Stimulated activated CD8-positive, alpha-beta memory T cell treated with anti-CD3 and anti-CD28 coated beads, Interleukin-2, amount 100 ng/mL, for 48 hours (primary cell): ENCODE measurements at places on chromosomes 11 and 22.
A peak's percentile ranks its signal among the peaks of the same experiment; 100 is the strongest.

GRCh38 chr22:46996595-46997310, 234.3 kb downstream of the TBC1D22A start:
- DNase-seq = no peak

GRCh38 chr11:9138612-9139579, 47.5 kb upstream of the SCUBE2 start:
- no peak for DNase-seq

- no peak for DNase-seq
Observed at GRCh38 chr22:19825904-19826618, 28.6 kb downstream of the GNB1L start.

DNA sequence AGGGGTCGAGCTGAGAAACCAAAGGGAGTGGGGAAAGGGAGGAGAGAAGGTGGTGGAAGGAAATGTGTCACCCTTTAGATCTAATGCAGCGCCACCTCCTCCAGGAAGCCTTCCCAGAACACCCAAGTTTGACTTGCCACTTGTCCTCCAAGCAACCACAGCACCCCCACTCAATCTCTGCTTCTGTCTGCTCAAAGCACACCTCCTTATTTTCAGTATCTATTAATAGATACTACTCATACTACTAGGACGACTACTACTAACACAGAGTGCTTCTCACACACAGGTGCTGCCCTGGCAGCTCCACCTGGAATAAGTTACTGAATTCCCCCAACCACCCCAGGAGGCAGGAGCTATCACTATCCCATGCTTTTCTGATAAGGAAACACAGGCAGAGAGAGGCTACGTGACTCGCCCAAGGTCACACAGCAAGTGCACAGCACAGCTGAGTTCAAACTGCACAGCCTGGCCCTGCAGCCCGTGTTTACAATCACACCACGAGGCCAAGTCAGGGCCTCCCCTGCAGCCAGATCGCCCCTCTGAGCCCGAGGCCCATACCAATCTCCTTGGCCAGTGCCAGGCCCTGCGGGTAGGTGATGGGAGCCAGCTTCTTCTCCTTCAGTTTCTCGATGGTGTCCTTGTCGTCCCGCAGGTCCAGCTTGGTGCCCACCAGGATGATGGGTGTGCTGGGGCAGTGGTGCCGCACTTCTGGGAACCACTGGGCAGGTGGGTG, 13.2 kb downstream of the RAC2 start:
- no peak for DNase-seq

DNA sequence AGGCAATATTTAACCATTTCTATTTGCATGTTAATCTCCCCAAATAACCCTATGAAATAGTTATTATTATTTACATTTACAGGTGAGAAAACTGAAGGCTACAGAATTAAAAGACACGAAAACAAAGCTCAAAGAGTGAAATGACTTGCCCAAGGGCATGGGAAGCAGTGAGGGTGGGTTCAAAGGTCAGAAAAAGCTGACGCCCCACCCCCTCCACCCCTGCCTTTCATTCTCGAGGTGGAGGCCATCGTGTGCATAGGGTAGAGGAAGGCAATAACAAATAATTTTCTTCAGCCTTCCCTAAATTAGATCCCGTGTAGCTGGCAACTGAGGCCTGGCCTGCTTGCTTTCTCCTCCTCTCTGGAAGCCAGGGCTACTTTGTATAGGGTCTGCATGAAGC, 56.1 kb upstream of the RBFOX2 start:
- no peak for DNase-seq

DNA sequence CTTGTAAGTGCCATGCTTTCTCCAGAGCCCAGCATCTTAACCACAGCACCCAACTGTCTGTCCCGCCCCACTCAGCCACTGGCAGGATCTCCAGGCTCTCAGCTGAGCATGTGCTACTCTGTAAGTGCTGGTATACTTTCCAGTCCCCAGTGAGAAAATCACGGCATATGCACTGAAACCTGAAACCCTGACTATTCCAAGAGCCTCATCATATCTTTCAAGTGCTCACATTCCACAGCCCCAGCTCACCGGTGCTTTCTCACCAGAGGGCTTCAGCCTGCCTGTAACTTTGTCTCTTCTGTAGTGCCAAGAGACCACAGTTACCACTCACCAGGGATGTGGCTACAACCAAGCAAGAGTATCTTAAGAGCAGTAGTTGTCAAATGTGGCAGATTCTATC, 24.4 kb upstream of the PAMR1 start:
- DNase-seq = no peak

DNA sequence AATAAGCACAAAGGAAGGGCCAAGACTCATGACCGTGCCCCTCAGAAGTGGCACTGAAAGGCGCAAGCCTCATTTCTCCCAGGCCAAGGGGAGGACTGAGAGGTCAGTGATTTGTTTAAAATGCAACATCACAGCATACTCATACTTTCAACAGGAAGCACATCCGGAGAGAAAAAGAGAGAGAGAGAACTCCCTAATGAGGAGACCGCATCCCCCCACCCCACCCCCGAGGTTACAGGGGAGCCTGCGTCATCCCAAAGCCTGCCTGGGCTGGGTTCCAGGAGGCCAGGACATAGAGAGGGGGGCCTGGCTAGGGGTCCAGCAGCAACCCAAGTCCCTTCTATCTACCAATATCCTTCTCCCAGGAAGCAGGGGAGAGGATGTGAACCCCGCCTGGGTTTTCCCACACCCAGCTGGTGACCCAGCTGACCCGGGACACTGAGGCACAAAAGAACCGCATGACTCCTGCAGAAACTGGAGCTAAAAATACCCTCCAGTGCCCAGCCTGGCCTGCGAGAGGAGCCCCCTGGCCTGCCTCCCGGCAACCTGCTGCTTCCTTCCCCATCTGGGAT, 3.8 kb downstream of the CSNK1E start:
- no peak for DNase-seq

GRCh38 chr11:91299980-91300379, 924.6 kb upstream of the FAT3 start:
- DNase-seq = no peak

- DNase-seq = no peak
Observed at GRCh38 chr11:8365216-8365941, 101.7 kb upstream of the LMO1 start.

GRCh38 chr11:96049426-96049825, 125.5 kb upstream of the MTMR2 start:
- DNase-seq = no peak

- DNase-seq = no peak
Observed at GRCh38 chr11:101390539-101390938, 193.3 kb downstream of the TRPC6 start.

DNA sequence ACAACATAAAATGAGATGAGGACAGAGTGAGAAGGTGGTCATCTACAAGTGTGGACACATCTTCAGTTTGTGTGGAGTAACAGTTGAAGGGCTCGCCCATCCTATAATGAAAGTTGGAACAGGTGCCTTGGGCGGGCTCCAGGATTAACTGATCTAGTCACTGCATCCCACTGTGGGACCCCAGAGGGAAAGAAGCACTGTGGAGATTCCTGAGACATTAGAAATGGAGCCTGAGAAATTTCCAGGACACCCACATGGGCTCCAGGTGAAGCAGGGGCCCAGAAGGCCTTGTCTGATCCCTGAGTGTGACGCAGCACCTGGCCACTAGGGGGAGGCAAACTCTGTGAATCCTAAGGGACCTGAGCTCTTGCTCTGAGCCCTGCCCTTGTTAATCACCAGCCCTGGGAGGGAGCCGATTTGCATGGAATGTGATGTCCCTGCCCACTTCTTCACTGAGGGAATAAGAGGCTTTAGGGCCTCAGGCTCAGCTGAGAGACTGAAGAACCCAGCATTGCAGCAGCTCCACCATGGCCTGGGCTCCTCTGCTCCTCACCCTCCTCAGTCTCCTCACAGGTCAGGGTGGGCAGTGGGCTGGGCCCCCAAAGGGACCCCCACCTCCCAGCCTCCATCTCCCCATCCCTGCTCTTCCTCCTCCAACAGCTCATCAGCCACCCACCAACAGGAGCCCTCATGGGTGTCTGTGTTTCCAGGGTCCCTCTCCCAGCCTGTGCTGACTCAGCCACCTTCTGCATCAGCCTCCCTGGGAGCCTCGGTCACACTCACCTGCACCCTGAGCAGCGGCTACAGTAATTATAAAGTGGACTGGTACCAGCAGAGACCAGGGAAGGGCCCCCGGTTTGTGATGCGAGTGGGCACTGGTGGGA, 98.4 kb downstream of the VPREB1 start:
- peak; percentile 64 for DNase-seq

DNA sequence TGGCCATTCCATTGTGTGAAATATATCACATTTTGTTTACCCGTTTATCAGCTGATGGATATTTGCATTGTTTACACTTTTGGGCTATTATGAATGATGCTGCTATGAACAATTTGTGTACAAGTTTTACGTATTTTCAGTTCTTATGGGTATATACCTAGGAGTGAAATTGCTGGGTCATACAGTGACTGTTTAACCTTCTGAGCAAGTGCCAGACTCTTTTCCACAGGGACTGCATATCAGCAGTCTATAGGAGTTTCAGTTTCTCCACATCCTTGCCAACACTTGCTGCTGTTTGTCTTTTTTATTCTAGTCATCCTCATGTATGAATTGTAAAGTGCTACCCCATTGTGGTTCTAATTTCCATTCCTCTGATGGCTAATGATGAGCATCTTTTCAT, 108.2 kb downstream of the EMSY start:
- DNase-seq = no peak

DNA sequence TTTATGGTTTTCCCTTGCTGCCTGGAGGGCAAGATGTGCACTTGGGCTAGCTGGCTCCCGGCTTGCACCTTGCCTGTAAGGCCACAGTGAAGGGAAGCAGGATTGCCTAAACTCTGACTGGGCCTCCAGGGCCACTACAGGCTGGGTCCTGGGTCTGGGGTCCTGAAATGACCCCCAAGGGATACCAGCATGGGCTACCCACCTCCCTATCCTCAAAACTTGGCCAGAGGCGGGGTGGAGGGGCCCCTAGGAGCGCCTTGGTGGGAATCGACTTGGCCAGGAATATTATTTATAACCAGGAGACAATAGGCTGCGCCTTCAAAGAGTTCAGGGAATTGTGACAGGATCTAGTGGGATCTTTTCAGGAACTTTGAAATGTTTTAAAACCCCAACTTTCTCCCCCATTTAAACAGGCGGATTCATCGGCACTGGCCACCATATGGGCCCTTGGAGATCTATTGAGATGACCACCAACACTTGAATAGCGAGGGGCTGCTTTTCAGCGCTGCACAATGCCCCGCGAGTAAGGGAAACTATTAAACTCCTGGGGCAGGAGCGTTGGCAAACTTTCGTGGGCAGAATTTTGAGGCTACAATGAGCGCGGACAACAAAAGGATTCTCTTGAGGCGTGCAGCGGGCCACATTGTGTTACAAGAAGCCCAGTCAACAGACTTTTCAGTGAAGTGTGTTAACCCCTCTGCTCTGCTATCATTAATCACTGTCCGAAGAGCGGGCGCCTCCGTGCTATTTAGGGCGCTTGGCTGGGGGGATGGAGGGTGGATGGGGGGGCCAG, 15.2 kb downstream of the PAX6 start:
- DNase-seq = no peak

- no peak for DNase-seq
Observed at GRCh38 chr11:56659755-56660154, 3.7 kb upstream of the OR5AR1 start.

- peak; percentile 36 for DNase-seq
Observed at GRCh38 chr11:74726547-74727182, 4.6 kb downstream of the CHRDL2 start.

GRCh38 chr22:39833610-39834009, 60.0 kb downstream of the ENTHD1 start:
- no peak for DNase-seq

- no peak for DNase-seq
Observed at GRCh38 chr11:33533386-33534052, 167.1 kb downstream of the C11orf91 start.

DNA sequence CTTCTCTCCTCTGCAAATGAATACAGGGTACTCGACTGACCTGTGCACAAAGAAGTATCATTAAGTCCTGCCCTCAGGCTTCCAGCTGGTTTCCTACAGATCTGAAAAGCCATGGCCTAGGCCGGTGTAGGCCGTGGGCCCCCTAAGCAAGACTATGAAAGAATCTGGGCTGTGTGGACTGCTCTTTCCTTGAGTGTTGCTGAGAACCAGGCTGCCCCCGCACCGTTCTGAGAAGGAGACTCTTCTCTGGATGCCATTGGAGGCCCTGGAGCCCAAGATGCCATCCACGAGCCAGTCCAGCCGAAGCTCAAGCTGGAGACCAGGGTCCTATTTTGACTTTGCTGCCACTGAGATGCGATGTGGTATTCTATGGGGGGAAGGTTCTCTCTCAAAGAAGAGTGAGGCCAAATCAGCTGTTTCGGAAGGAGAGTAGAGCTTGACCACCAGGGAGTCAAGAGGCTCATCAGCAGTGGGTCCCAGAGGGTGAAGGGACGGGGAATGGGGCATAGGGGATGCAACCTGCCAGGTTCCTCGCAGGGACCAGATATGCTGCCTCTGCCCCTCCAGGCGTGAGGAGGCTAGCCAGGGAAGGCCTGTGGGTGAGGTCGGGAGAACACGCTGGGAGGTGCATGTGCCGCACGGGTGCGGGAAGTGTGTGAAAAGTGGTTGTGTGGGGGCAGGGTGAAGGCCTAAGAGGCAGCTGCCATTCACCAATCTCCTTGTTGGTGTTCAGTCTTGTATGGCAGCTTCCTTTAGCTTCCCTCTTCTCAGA, 96.4 kb upstream of the B3GAT1 start:
- DNase-seq = no peak

- no peak for DNase-seq
Observed at GRCh38 chr11:73538381-73538872, 59.5 kb downstream of the FAM168A start.

- no peak for DNase-seq
Observed at GRCh38 chr11:29527391-29527936, 489.4 kb downstream of the KCNA4 start.

- DNase-seq = no peak
Observed at GRCh38 chr11:62794201-62794775, 2.5 kb upstream of the TMEM223 start.

DNA sequence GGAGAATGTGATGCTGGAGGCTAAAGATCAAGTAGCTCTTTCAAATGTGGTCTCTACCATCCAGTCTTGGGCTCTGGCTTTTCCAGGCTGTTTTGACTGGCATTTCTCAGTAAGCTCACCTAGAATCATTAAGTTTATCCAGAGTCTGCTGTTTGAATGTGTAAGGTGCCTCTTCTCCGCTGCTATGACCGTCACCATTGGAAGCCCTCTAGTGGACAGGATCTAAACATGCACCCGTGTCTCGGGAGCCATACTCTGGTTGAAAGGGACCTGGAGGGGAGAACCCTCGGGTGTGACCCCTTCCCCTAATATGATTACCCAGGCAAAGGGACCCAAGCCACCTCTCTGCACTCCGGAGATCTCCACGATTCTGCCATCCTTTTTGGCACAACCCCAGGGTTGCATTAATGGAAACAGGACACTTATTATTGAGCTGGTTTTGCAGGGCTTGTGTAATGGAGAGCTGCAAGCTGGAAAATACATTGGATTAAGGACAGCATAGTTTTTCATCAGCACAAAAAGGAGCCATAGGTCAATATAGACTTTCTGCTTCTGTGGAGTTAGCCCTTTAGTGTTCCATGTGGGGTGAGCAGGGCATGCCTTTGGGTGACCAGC, 191.0 kb upstream of the LARGE1 start:
- no peak for DNase-seq

GRCh38 chr11:104764710-104765045, 133.6 kb downstream of the CASP12 start:
- no peak for DNase-seq
